ENCODE measurements at places on chromosomes 6 and 20. TPM values are rescaled to one million over a fixed set of nuclear protein-coding genes. Genes with fewer than 3 reads are reported as not detected.

GRCh38 chr6:26071135-26071534 is 16.1 kb upstream of the HFE start:
- DNase-seq: no peak

DNA sequence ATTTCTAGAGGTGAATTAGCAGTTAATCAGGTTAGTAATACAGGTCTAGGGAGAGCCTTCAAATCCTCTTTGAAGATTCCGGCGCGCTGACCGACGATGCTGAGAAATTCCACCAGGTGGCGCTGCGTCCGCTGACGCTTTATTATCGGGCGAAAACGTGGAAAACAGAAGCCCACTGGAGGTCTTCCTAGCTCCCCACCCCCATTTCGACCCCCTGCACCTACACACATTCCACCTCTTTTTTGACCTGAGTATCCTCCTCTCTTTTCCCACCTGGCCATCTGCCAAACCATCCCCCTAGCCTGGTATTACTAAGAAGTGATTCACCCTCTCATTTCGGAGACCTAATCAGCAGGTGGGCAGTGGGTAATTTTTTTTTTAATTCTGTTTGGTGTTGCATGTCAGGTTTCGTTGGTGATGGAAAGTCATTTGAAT is 65.4 kb upstream of the RIN2 start:
- peak; percentile 64 for DNase-seq

GRCh38 chr6:13813621-13814175 is 659 bp downstream of the MCUR1 start:
- no peak for DNase-seq

Gene SCRT2
- total RNA-seq: not detected

Gene ABT1
- total RNA-seq: 30.8 TPM

Data from activated B cell treated with CpG ODN at 0.5 μM for 24 hours (primary cell).